Right lobe of liver (tissue), 6 donors: ENCODE measurements at places on chromosomes 3 and 15. TPM values are rescaled to one million over a fixed set of nuclear protein-coding genes. Genes with fewer than 3 reads are reported as not detected.

- H3K4me1 ChIP-seq = no peaks in the 10 kb centered on the region
- no peak for DNase-seq
- no peak overlapping the region for H3K4me3 ChIP-seq
- H3K27me3 ChIP-seq = no peaks in the 10 kb centered on the region
- H3K36me3 ChIP-seq = no peaks in the 10 kb centered on the region
- H3K27ac ChIP-seq = no peak overlapping the region
These were observed 6.1 kb upstream of the ABTB1 start for GRCh38 chr3:127666676-127667075.

DNA sequence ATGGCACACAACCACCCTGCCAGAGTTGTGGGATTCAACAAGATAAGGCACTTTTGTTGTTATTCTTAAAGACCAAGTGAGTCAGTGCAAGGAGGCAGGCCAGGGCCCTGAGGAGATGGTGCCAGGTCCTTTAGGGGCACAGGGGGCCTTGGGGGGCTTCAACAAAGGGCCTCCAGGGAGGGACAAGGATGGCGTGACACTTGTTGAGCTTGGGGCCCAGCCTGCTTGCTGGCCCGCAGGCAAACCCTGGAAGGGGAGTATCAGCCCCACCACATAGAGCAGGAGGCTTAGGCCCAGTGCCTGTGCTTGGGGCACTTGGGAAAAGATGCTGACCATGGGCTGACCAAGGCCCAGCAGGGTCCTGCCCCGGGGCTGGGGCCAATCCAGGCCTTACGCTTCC, 5.5 kb downstream of the IQSEC1 start:
- no peaks in the 10 kb centered on the region for H3K4me1 ChIP-seq
- H3K36me3 ChIP-seq = no peaks in the 10 kb centered on the region
- no peaks in the 10 kb centered on the region for H3K27me3 ChIP-seq
- no peak overlapping the region for H3K27ac ChIP-seq
- H3K4me3 ChIP-seq = no peak overlapping the region
- no peak for DNase-seq

DNA sequence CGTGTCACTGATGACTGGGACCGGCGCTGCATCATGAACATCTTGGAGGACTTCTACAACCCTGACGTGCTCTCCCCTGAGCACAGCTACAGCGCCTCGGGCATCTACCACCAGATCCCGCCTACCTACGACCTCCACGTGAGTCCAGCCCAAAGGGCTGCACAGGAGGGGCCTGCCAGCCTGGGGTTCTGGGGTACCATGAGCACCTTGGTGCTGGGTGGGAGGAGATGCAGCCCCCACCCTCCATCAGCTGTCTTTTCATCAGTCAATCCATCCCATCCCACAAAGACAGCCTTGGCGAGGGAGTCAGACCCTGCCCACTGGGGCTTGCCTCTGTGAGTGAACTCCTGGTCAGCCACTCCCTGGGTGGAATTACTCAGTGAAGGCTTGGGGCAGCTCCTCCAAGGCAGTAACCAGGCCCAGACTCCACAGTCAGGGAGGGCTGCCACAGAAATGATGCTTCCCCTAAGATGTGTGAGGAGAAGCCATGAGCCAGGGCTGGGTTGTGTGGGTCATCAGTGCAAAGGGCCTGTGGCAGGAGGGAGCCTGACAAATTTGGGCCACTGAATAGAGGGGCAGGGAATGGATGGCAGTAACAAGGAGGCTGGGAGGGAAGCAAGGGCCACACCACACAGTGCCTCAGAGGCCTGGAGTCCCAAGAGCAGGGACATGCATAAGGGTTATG, 47.9 kb downstream of the SEMA3G start:
- no peak overlapping the region for H3K4me3 ChIP-seq
- H3K36me3 ChIP-seq = no peaks in the 10 kb centered on the region
- no peaks in the 10 kb centered on the region for H3K4me1 ChIP-seq
- no peak for DNase-seq
- no peaks in the 10 kb centered on the region for H3K27me3 ChIP-seq
- H3K27ac ChIP-seq = no peak overlapping the region

GRCh38 chr3:194313560-194314387, 37.4 kb downstream of the CPN2 start:
- no peaks in the 10 kb centered on the region for H3K36me3 ChIP-seq
- no peaks in the 10 kb centered on the region for H3K27me3 ChIP-seq
- no peak overlapping the region for H3K27ac ChIP-seq
- no peak for DNase-seq

GRCh38 chr3:13850161-13850945, 29.5 kb downstream of the WNT7A start:
- H3K36me3 ChIP-seq = no peaks in the 10 kb centered on the region
- H3K4me1 ChIP-seq = no peaks in the 10 kb centered on the region

The SCN11A gene
- total RNA-seq = 0.13 TPM

The FGD5 gene
- 6.7 TPM for total RNA-seq

GRCh38 chr3:168511428-168512014, 415.8 kb upstream of the GOLIM4 start:
- no peaks in the 10 kb centered on the region for H3K27me3 ChIP-seq
- H3K36me3 ChIP-seq = no peaks in the 10 kb centered on the region
- no peak overlapping the region for H3K4me3 ChIP-seq
- no peak for DNase-seq
- no peaks in the 10 kb centered on the region for H3K4me1 ChIP-seq

The RTP3 gene
- total RNA-seq = 28.9 TPM

DNA sequence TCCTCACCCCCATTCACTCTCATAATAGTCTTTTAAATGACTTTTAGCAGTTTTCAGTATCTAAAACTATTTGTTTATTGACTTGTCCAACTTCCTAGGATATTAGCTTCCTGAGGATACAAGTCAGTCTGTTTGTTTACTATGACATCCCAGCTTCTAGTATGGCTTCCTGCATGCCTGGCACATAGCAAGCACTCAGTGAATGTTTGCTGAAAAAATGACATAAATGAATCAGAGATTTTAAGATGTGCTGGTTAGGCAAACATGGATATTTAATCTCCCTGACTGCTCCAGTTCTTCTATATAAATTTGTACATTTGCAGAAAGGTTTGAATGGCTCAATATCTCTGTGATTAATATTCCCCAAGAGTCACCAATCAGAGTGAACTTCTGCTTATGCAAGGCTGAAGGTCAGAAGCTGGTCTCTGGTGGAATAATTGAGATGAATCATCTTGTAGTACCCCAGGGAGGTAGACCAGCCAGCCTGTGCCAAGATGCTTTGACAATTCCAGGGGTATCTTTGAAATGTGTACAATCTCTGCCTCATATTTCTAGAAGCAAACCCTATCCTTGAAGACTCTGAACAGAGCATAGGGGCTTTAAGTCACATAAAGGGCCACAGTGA, 219.0 kb upstream of the LMCD1 start:
- DNase-seq = no peak
- no peaks in the 10 kb centered on the region for H3K36me3 ChIP-seq
- no peaks in the 10 kb centered on the region for H3K4me1 ChIP-seq

GRCh38 chr3:126300001-126300760, 57.0 kb downstream of the KLF15 start:
- peaks cover 2% of the 10 kb centered on the region for H3K4me1 ChIP-seq
- DNase-seq = no peak
- no peaks in the 10 kb centered on the region for H3K27me3 ChIP-seq
- no peaks in the 10 kb centered on the region for H3K36me3 ChIP-seq

GRCh38 chr3:73510334-73510733, 114.4 kb downstream of the PDZRN3 start:
- H3K4me3 ChIP-seq = no peak overlapping the region
- H3K27me3 ChIP-seq = no peaks in the 10 kb centered on the region
- DNase-seq = no peak
- no peaks in the 10 kb centered on the region for H3K36me3 ChIP-seq
- peaks cover 7% of the 10 kb centered on the region for H3K4me1 ChIP-seq

The GOLGA6D gene
- 0.12 TPM for total RNA-seq

- peak overlapping the region; percentile 1 for H3K27ac ChIP-seq
- no peaks in the 10 kb centered on the region for H3K27me3 ChIP-seq
- no peak for DNase-seq
- H3K4me1 ChIP-seq = no peaks in the 10 kb centered on the region
- H3K4me3 ChIP-seq = no peak overlapping the region
These were observed 19.1 kb downstream of the TF start for GRCh38 chr3:133765256-133765655.

The TM2D3 gene
- total RNA-seq = 46.9 TPM

The GRK7 gene
- total RNA-seq = not detected

The GATM gene
- total RNA-seq = 404 TPM

DNA sequence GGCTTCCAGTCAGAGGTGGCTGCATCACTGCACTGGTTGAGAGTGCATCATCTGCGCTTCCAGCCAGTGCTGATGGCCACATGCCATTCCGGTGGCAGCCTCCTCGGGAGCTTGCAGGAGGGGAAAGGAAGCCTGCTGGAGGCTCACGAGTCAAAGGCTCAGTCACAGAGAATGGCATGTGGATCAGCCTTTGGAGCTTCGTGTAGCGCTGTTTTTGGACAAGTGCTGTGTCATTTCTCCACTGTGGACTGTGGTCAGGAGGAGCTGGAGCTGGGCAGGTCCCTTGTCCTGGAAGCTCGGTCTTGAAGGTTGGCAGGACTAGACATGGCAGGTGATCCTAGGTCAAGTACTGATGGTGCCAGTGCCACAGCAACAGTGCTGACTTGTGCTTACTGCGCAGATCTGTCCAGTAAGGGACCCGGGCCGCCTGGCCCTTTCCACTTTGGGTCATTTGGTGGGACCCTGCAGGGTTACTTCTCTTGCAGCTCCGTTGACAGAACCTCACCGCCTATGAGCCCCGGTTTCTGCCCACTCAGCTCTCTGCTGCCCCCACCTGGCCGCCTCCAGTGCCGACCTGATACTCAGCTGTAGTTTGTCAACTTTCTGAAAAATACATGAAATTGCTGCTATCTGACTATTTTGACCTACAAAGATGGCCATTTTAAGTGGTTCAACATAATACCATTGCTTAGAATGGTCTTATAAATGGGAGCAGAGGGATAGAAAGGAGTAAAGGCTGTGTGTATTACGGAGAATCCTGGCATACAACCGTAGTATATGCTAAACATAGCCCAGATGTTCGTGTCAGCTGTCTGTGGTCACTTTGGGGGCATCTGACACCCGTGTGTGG, 27.6 kb upstream of the TRPM1 start:
- no peaks in the 10 kb centered on the region for H3K36me3 ChIP-seq
- peak; percentile 87 for DNase-seq
- no peak overlapping the region for H3K27ac ChIP-seq
- H3K4me3 ChIP-seq = peak overlapping the region; percentile 7
- H3K27me3 ChIP-seq = no peaks in the 10 kb centered on the region
- H3K4me1 ChIP-seq = no peaks in the 10 kb centered on the region
